ENCODE measurements at places on chromosomes 5 and 9. TPM values are rescaled to one million over a fixed set of nuclear protein-coding genes. Genes with fewer than 3 reads are reported as not detected.

DNA sequence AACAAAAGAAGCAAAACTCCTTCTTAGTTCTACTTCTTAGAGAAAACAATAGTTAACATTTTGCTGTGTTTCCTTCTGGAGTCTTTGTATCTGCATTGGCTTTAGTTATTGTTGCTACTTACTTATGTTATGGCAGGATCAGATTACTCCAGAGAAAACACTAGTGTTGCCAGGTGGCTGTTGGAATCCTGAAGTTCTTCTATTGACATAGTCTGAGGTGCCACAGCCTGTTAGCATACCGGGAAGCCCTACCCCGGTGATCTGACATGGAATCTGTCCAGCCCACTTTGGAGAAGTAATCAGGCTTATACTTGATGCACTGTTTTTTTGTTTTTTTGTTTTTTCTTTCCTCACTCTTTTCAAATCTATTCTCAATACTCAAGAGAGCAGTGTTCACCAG, 68.5 kb upstream of the CEP78 start:
- DNase-seq = peak; percentile 50

The OLFM1 gene
- total RNA-seq = 18.8 TPM

GRCh38 chr5:132557478-132558172, 848 bp downstream of the RAD50 start:
- DNase-seq = peak; percentile 60

The FAM221B gene
- not detected for total RNA-seq

- DNase-seq = no peak
Measured at GRCh38 chr5:161027763-161028162, 175.8 kb upstream of the ATP10B start.

The SELENOP gene
- 637 TPM for total RNA-seq

DNA sequence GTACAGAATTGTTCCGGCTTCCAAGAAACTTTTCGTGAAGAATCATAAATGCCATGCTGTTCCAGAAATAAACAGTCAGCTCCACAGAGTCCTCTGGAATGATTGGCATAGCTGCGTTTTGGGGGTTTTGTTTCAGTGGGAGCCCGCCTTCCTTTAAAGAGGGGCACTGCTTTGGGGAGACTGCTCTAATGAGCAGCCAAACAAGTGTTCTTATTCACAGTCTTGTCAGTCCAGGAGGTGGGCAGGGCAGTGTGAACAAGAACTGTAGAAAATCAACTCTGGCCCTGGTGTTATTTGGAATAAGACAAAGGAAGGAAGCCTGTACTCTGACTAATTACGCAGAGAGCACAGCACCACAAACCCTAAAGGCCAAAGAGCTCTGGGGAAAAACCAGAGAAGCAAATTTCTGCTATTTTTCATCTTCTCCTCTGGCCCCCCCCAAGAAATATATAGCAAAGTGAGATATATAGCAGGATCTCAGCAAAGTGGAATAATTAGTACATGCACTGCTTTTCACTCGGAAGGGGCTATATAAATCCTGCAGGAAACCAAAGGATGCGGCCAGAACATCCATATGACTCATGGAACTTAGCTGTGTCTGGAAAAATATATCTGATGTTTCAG, 92.9 kb downstream of the GLDC start:
- DNase-seq = no peak

The FLT4 gene
- total RNA-seq = 60.3 TPM

DNA sequence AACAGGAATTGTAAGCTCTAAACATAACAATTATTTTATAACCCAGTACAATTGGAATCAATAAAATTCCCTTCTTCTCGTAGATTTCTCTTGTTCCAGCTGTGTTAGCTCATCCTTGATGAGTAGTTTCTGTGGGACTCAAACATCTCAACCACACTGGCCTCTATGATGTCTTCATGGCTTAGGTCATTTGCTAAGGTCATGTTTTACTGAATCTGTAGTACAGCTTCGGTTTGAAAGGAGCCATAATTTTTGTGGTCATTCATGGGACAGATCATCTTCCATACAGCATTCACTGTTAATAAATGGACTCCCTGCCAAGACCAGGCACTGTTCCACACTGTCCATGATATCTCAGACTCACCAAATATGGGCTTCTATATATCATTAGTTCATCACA, 369.0 kb upstream of the RFX3 start:
- no peak for DNase-seq

DNA sequence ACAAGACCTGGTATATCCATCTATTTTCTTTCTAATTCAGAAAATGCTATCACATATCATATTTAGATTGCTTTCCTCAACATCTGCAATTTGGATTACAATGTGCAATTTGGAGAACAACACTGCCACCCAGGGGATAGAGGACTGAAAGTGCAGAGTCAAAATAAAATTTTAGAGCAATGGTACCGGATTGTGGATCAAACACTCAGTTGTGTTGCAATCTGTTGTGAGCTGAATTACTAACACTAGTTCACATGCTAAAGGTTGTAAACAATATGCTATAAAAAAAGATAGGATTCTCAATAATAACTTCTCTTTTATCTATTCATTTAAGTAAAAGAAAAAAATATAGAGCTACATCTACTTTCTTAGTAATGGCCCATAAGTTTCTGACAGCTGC, 11.9 kb upstream of the SRFBP1 start:
- DNase-seq = peak; percentile 24

The IRGM gene
- total RNA-seq = not detected

- no peak for DNase-seq
Measured at GRCh38 chr5:154477382-154478223, 424 bp downstream of the HAND1 start.

GRCh38 chr5:179486596-179487051, 63.7 kb upstream of the RUFY1 start:
- DNase-seq = peak; percentile 15

GRCh38 chr9:72362118-72362531, 2.9 kb downstream of the ZFAND5 start:
- no peak for DNase-seq

The SPINK1 gene
- not detected for total RNA-seq

The MYORG gene
- total RNA-seq = 3.2 TPM

The SPINK9 gene
- not detected for total RNA-seq

The GARIN3 gene
- total RNA-seq = not detected

DNA sequence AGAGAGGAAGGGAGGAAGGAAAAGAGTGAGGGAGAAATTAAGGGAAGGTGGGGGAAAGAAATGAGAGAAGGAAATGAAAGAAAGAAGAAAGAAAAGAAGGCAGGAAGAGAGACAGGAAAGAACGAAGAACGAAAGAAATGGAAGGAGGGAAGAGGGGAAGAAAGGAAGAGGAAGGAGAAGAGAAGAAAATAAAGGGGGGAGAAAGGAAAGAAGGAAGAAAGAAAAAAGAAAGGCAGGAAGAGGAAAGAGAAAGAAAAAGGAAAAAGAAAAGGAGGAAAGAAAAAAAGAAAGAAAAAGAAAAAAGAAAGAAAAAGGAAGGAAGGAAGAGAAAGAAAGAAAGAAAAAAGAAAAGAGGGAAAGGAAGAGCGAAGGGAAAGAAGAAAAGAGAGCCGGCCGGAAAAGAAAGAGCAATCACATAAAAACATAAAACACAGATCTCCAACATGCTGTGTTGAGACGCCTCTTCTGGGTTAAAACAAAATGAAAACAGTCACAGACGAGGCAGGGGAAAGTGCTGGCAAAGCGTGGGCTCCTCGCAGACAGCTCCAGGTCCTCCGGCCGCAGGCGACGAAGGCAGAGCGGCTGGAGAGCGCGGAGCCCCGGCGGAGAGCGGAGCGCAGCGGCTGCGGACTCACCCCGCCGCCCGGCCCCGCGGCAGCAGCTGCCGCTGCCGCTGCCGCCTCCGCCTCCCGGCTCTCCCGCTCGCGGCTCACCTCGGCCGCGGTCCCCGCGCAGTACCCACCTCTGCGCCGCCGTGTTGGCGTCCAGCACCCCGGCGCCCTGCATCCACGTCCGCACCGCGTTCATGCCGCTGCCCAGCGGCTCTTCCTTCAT, 896 bp downstream of the EBF1 start:
- DNase-seq = peak; percentile 42

The CCDC192 gene
- not detected for total RNA-seq

The TRIM52 gene
- total RNA-seq = 21.7 TPM

Measured in thyroid gland (tissue), 4 donors.